ENCODE measurements at places on chromosomes 16 and 17.

- no peak for DNase-seq
These were observed 161.5 kb downstream of the FTO start for GRCh38 chr16:53865494-53865863.

DNA sequence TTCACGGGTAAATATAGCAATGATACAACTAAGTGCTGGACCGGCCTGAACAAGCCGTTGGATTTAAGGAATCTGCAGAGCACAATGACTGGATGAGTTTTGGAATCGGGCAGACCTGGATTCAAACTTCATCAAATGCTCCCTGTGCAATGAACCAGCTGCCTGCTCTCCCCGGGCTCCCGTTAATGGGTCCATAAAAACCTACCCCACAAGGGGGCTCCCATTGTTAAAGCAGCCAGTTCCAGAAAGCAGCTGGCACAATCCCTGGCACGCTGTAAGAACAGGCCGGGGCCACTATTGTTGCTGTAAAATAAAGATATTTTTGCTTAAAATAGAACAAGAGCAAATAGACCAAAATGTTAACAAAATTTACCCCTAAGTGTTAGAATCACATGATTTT is 131.9 kb downstream of the C16orf95 start:
- no peak for DNase-seq

- DNase-seq = no peak
These were observed 440.4 kb downstream of the SOX9 start for GRCh38 chr17:72561266-72561665.

DNA sequence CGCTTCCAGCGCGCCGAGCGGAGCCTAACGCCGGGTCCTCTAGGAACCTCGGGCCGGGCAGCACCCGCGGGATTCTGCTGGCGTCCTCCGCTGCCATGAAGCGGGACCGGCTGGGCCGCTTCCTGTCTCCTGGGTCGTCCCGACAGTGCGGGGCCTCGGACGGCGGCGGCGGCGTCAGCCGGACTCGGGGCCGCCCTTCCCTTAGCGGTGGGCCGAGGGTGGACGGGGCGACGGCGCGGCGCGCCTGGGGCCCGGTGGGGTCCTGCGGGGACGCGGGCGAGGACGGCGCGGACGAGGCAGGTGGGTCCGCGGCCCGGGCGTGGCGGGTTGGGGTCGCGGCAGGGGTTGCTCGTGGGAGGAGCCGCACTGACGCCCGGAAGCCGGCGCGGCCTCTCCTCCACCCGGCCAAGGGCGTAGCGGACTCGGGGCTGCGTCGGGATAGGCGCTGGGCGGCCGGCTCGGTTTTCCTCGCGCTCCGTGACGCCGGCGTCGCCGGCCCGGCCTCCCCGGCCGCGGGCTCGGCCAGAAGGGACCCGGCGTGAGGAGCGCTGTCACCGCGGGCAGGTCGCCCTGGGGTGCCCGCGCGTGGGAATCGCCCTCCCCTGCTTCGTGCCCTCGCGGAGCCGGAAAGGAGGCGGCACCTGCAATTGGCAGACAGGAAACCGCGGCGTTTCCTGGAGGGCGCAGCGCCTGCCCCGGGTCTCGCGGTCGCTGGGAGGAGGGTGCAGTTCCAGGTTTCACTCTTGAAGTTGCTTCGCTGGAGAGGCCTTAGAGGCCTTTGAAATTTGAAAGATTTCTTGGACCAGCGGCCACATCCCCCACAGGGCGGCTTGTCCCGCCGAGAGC is 432 bp downstream of the ZNF276 start:
- DNase-seq = peak; percentile 93

- DNase-seq = peak; percentile 37
These were observed 199.1 kb downstream of the KATNIP start for GRCh38 chr16:27748868-27749546.

GRCh38 chr17:77908501-77908900 is 50.0 kb upstream of the TNRC6C start:
- no peak for DNase-seq

- no peak for DNase-seq
These were observed 30.4 kb upstream of the FBXW10B start for GRCh38 chr17:15649861-15650421.

- DNase-seq = no peak
These were observed 252.4 kb upstream of the CACNG5 start for GRCh38 chr17:66582373-66583111.

GRCh38 chr17:9240659-9241370 is 219.5 kb downstream of the NTN1 start:
- DNase-seq = no peak

DNA sequence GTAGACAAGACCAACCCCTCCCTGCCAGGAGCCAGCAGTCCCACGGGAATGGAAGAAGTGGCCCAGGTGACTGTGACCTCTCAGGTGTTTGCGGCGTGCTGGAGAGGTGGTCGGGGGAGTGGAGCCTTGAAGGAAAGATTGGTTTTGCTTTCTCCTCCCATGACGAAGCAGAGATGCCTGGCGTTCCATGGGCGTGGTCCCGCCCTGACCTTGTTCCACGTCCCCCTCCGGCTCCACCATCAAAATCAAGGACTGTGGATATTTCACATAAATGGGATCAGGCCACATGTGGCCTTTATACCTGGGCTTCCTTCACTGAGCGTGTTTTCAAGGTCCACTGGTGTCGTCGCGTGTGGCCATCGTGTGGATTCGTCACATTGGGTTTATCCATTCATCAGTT is 270.6 kb upstream of the TNRC6C start:
- DNase-seq = no peak

DNA sequence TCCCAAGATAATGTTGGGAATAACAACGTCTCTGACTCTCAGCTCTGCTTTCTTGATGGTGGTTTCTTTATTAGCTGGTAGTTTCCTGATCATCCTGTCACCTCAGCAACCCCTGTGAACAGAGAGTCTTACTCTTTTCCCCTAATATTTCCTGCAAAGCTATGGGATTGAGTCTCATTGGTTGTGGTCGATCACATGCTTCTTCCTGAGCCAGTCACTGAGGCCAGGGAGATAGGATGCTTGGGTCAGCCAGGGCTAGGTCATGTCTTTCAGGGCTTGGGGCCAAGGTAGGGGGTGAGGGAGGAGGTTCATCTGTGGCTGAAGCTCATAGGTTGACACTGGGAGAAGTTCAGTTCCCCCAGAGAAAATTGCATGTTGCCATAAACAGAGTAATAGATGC is 114.3 kb downstream of the ABCC1 start:
- DNase-seq = no peak

DNA sequence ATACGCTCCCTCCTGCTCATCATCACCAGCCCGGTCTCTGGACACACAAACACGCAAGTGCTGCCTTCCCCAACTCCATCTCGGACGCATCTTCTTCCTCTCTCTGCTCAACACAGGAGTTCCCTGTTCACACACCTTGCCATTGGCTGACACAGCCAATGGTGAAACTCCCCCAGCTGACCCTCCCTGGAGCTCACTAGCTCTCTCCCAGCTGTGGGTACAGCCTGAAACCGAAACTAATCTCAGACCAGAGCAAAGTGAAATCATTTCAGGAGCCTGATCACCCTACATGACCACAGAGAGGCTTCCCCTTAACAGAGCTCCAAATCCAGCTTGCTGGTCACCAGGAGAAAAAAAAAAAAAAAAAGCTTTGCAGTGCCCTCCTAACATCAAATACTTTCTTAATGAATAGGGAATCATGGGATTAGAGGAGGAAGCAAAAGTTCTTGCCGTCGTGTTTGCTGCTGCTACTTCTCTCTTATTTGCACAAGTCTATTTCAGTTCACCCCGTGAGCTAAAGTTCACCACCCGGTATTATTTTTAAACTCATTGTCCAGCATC is 8.3 kb downstream of the CUEDC1 start:
- DNase-seq = peak; percentile 50

DNA sequence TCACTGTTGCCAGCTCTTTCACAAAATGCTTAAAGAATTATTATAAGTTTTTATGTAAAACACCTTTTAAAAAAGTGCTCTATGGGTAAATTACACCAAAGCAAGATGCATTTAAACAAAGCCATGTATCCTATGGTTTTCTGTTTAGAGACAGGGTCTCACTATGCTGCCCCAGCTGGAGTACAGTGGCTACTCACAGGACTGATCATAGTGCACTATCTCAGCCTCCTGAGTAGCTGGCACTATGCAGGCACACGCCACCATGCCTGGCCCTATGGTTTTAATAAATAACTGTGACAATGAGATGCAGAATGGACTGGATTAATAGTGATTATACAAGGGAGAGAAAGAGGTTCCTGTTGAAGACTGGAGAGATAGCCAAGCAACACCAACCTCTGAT is 40.2 kb downstream of the SPOP start:
- DNase-seq = no peak

DNA sequence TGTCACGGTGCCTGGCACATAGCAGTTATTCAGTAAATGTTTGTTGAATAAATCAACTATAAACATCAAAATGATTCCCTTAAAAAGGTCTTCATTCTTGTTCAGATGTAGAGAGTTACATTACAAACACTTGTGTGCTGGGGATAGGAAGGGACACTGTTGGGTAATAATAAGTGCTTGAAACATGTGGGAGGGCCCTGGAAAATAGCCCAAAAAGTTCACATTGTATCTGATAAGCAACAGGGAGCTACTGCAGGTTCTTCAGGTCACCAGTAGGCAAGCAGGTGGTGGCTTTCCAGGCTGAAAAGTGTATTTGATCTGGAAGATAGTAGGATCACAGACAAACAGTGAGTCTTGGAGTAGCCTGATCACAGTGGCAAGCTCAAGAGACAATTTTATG is 19.0 kb upstream of the ZNF652 start:
- no peak for DNase-seq

GRCh38 chr17:66445229-66445628 is 142.8 kb downstream of the PRKCA start:
- no peak for DNase-seq

DNA sequence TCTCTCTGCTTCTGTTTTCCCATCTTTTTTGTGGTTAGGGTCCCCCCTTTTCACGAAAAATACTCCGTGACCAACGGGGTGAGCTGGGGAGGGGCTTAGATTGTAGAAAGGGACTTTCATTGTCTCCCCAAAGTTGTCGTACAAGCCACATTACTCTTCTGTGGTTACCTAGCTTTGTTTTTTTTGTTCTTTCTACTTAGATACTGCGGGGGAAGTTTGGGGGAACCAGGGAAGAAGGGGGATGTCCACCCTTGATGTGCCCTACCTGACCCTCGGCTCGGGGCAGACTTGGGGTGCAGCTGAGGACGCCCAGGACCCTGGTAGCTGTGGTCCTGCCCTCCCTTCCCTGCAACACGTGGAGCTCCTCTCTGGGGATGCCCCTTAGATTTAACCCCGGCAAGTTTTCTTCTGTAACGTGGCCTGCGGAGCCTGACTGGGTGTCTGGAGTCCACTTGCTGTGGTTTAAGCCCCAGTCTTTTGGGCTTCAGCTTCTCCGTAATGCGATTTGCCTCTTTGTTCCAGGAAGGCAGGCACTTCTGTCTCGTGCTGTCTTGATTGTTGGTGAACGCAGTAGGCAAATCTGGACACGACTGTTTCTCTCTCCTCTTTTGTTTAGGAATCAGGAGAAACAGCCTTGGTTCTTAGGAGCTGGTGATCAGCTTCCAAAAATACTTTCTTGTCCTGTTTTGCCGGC is 892 bp downstream of the ABCC1 start:
- peak; percentile 26 for DNase-seq

DNA sequence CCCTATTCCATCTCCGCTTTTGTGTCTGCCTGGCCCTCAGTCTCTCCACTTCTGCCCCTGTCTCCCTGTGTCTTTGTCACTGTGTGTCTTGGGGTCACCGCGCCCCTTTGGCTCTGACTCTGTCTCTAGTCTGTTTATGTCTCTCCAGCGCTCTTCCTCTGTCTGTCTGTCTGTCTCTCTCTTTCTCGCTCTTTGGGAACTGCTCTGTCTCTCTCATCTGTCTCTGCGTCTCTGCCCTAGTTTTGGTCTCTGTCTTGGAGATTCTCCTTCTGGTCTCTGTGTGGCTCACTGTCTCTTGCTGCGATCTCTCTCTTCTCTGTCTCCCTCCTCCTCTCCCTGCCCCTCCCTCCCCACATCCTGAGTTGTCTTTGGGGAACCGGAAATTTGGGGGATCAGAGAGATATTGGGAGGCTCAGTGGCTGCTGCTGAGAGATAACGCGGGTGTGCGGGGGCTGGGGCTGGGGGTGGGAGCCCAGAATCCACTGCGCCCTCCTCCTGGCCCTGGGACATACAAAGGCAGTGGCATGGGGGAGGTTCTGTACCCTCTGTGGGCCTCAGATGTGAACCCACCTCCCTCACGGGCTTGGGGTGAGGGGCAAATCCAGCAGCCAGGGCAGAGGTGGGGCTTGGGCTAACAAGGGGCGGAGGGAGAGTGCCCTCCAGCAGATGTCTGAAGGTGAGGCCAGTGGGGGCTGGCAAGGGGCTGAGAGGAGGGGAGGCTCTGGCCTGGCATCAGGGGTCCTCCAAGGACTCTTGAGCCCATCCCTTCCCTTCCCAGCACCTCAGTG is 24.4 kb downstream of the LAT start:
- DNase-seq = peak; percentile 76

GRCh38 chr16:12419151-12419550 is 384.5 kb downstream of the CPPED1 start:
- no peak for DNase-seq

DNA sequence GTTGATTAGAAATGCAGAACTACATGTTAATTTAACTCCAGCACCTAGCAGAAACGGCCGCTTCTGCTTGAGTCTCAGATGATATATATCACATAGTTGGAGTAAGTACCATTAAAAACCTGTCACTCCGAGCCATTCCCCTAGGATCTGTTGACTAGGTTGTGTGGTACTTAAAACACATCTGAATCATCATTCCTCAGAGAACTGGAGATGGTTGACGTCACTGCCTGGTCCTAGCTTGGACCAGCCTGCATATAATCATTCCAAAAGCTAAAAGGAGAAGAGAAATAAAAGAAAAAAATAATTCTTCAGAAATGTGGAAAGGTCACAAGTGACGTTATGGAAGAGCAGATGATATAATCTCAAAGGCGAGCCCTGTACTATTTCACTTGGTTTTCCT is 31.3 kb upstream of the RASL10B start:
- no peak for DNase-seq

GRCh38 chr17:17176341-17176740 is 29.8 kb downstream of the PLD6 start:
- peak; percentile 67 for DNase-seq

DNA sequence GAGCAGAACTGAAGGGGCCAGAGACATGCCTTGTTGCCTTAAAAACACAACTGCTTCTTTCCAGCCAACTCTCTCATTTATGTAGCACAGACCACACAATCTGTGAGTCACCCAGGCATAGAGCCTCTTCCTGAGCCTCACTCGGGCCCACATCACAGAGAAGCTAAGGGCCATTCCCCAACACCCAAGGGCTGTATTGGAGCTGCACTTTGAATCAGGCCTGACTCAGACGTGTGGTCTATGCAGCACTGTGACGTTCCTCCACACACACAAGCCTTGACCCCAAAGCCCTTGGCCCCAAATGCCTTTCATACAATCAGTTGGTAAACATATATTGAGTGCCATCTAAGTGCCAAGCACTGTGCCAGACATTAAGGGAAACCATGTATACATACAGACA is 308.9 kb upstream of the DYNLRB2 start:
- DNase-seq = no peak

GRCh38 chr17:32355649-32356377 is 5.9 kb downstream of the ZNF207 start:
- no peak for DNase-seq

GRCh38 chr16:85507342-85507741 is 105.8 kb upstream of the GSE1 start:
- DNase-seq = no peak

GRCh38 chr17:35743626-35744328 is 9.3 kb downstream of the GAS2L2 start:
- DNase-seq = peak; percentile 16

Data from CD4-positive, alpha-beta T cell treated with Interleukin-6 for 4 hours (primary cell).